Suprapubic skin (tissue), 4 donors: ENCODE measurements at places on chromosomes 5 and 9.
A peak's percentile ranks its signal among the peaks of the same experiment; 100 is the strongest.

DNA sequence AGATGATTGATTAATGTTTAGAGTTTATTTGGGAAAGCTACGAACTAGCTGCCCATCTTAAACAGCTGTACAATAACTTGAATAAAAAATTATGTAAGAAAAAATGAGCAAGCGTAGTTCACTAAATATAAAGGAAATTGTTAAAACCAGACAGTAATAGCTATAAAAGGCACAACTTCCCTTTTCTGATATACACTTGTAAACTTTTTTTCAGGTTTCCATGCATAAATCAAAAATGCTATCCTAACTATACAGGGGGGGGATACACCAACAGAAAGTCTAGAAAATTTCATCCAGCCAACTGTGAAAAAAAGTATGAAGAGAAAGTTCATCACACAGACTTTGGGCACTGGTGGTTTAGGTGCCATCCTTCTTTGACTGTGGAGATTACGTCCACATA, 122.3 kb downstream of the NR3C1 start:
- no peak for DNase-seq

DNA sequence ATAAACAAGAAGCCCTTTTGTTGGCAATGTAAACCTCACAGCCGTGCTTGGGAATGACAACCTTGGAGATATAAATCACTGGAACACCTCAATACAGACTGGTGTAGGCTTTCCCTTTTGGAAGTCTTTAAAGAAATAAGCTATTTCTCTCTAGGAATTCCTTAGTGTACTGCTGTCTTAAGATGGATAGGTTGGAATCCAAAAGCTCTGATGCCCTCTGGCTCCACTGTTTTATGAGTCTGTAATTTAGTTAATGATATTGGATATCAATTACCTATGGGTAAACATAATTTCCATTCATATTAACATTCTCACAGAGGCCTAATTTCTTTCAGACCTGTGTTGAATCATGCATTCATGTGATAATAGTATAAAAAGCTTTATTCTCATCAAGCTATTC, 435.9 kb upstream of the MPDZ start:
- no peak for DNase-seq

- DNase-seq = no peak
These were observed 31.6 kb downstream of the ADGRV1 start for GRCh38 chr5:90590170-90590569.

- DNase-seq = no peak
These were observed 72.7 kb downstream of the ZFAND5 start for GRCh38 chr9:72292256-72292682.

DNA sequence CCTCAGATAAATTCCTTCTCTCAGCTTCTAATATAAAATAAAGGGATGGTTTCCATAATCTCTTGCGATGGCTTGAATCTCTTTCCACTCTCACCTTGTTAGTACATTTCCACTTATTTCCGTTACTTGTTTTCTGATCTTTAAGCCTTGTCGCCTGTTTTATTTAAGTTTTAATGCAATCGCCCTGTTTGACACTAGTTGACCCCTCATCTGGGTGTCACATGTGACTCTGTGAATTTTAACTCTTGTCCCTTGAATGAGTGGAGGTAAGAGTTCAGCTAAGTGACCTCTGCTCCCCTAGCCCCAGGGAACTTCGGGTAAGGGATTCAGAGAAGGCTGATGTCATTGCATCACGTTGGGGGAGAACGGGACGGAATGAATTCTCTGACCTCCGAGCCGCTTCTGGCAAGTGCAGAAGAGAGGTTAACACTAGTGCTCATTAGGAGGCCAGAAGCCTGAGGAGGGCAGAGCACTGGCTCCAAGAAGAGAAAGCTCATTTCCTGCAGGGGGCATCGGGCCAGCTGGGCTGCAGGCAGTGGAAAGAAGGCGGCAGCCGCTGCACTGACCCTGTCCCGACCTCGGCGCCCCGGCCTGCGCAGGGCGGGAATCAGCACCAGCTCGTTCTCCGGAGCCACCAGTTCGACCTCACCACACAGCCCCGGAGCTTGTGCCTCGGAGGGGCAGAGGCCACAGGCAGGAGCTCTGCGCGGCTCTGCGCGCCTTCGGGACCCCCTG, 569 bp downstream of the HINT2 start:
- peak; percentile 85 for DNase-seq

DNA sequence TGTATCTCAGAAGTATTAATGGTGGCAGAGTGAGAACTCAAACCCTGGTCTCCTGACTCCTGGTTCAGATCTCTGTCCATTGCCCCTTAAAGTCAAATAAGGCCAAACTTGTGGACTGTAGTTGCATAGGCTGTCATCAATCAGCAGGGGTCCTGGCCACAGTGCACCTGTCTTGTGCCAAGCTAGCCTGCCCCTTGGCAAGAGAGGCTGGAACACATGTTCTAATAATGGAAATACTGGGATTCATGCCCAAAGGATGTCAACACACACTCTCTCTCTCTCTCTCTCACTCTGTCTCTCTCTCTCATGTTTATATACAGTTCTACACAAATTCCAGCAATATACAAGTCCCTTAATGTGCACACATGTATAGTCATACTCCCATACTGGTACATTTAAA, 44.3 kb downstream of the GLRA1 start:
- no peak for DNase-seq

- DNase-seq = no peak
These were observed 40.6 kb downstream of the HACD4 start for GRCh38 chr9:20990867-20991266.

GRCh38 chr5:114415760-114416159, 53.9 kb downstream of the KCNN2 start:
- no peak for DNase-seq

DNA sequence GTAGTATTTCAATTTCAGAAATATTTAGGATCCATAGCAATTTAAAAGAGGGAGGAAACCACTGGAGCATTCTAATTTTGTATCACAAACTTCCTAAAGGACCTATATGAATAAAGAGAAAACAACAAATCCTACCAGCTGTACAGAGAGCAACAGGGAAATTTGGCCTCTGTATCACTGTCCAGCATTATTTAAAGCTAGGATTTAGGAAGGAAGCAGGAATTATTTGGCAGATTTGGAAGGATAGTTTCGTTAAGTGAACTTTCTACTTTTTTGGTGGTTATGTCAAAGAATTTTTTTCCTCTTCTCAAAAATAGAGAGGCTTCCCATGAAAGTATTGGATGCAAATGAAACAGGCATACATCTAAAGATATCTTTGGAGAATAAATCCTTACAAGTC, 269.7 kb downstream of the RAB3C start:
- no peak for DNase-seq

DNA sequence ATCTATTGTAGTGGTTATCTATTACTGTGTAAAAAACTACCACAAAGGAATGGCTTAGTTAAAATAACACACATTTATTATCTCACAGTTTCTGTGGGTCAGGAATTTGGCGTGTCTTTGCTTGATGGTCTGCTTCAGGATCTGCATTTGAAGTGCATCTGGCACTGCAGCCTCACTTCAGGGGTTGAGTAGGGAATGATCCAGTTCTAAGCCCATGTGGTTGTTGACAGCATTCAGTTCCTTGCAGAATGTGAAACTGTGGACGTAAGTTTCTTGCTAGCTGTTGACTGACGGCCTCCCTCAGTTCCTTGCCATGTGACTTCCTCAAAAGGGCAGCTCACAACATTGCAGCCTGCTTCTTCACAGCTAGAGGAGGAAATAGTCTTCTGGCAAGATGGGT, 2.1 kb upstream of the OGN start:
- no peak for DNase-seq

- DNase-seq = no peak
These were observed 247.9 kb downstream of the BNC2 start for GRCh38 chr9:16622541-16622940.

- DNase-seq = no peak
These were observed 35.4 kb downstream of the GDNF start for GRCh38 chr5:37804401-37804800.

DNA sequence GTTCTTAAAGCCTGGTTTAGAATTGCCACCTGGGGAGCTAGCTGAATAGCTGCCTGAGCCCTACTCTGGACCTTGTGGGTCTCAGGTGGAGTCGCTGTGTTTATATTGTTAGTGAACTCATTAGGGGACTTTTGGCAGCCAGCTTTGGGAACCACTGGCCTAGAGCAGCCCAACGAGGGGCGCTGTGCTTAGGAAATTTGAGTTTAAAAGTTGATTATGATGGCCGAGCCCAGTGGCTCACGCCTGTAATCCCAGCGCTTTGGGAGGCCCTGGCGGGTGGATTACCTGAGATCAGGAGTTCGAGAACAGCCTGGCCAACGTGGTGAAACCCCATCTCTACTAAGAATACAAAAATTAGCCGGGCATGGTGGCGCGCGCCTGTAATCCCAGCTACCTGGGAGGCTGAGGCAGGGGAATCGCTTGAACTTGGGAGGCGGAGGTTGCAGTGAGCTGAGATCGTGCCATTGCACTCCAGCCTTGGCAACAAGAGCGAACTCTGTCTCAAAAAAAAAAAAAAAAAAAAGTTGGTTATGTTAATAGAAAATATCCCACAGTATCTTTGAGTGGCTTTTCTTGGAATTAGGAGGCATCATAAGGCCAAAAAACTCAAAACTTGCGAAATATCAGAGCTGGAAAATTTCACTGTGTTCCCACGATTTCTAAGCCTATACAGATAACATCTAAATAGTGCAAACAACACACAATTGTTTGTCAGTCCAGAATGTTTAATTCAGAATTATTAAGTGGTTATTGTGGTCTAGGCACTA, 809 bp downstream of the MCCC2 start:
- DNase-seq = no peak
